ENCODE measurements at places on chromosomes 13 and 19. TPM values are rescaled to one million over a fixed set of nuclear protein-coding genes. Genes with fewer than 3 reads are reported as not detected.

- no peak overlapping the region for H3K27ac ChIP-seq
- DNase-seq = no peak
- H3K4me3 ChIP-seq = no peak overlapping the region
- no peaks in the 10 kb centered on the region for H3K27me3 ChIP-seq
Observed at GRCh38 chr13:72864142-72865011, 82.4 kb downstream of the PIBF1 start.

DNA sequence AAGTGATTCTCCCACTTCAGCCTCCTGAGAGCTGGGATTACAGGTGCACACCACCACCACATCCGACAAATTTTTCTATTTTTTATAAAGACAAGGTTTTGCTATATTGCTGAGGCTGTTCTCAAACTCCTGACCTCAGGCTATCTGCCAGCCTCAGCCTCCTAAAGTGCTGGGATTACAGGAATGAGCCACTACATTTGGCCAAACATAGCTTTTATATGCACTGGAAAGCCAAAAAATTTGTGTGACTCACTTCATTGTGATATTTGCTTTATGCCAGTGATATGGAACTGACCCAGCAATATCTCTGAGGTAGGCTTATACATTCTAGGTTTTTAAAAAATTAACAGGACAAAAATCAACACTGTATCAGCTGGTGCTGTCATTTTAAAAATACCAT, 26.8 kb upstream of the ACOD1 start:
- no peak overlapping the region for H3K4me3 ChIP-seq
- H3K27me3 ChIP-seq = peaks cover 11% of the 10 kb centered on the region
- DNase-seq = no peak
- no peaks in the 10 kb centered on the region for H3K4me1 ChIP-seq
- H3K27ac ChIP-seq = no peak overlapping the region
- H3K36me3 ChIP-seq = no peaks in the 10 kb centered on the region

GRCh38 chr19:41801792-41802211, 5.4 kb downstream of the CEACAM3 start:
- no peak overlapping the region for H3K4me3 ChIP-seq
- H3K27me3 ChIP-seq = peaks cover 8% of the 10 kb centered on the region
- DNase-seq = no peak
- no peak overlapping the region for H3K27ac ChIP-seq
- H3K4me1 ChIP-seq = peaks cover 16% of the 10 kb centered on the region
- H3K36me3 ChIP-seq = no peaks in the 10 kb centered on the region

- H3K27ac ChIP-seq = no peak overlapping the region
- no peaks in the 10 kb centered on the region for H3K4me1 ChIP-seq
- no peaks in the 10 kb centered on the region for H3K36me3 ChIP-seq
- no peaks in the 10 kb centered on the region for H3K27me3 ChIP-seq
Observed at GRCh38 chr13:35917942-35918645, 213.1 kb downstream of the DCLK1 start.

- no peak for DNase-seq
- no peaks in the 10 kb centered on the region for H3K4me1 ChIP-seq
- no peak overlapping the region for H3K27ac ChIP-seq
Observed at GRCh38 chr13:64327505-64328194, 2902.5 kb downstream of the PCDH9 start.

GRCh38 chr13:108115738-108116137, 99.6 kb downstream of the LIG4 start:
- no peak for DNase-seq
- H3K27me3 ChIP-seq = no peaks in the 10 kb centered on the region
- H3K36me3 ChIP-seq = no peaks in the 10 kb centered on the region
- H3K4me1 ChIP-seq = no peaks in the 10 kb centered on the region
- no peak overlapping the region for H3K27ac ChIP-seq
- no peak overlapping the region for H3K4me3 ChIP-seq

DNA sequence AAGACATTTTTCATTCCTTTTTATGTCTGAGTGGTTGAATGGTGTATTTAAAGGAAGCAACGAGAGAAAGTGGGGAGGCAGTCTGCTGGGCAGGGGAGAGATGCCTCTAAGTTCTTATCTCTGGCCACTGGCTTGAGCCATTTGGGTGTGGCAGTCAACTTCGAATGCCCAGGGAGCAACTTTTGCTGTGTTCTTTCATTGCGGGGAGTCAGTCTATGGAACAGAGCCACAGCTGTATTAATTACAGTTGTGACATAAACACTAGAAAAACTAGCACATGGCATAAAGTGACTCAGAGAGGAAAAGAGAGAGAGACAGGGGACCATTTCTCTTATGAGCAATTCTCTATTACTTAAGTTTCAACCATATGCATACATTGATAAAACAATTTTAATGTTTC, 40.4 kb upstream of the PDCD5 start:
- DNase-seq = no peak
- no peak overlapping the region for H3K27ac ChIP-seq
- peaks cover 2% of the 10 kb centered on the region for H3K27me3 ChIP-seq
- H3K4me1 ChIP-seq = no peaks in the 10 kb centered on the region
- no peak overlapping the region for H3K4me3 ChIP-seq
- H3K36me3 ChIP-seq = no peaks in the 10 kb centered on the region

GRCh38 chr13:111328574-111329410, 8.3 kb downstream of the TEX29 start:
- no peak for DNase-seq
- H3K27ac ChIP-seq = no peak overlapping the region
- H3K4me1 ChIP-seq = no peaks in the 10 kb centered on the region
- H3K36me3 ChIP-seq = peaks cover 7% of the 10 kb centered on the region

DNA sequence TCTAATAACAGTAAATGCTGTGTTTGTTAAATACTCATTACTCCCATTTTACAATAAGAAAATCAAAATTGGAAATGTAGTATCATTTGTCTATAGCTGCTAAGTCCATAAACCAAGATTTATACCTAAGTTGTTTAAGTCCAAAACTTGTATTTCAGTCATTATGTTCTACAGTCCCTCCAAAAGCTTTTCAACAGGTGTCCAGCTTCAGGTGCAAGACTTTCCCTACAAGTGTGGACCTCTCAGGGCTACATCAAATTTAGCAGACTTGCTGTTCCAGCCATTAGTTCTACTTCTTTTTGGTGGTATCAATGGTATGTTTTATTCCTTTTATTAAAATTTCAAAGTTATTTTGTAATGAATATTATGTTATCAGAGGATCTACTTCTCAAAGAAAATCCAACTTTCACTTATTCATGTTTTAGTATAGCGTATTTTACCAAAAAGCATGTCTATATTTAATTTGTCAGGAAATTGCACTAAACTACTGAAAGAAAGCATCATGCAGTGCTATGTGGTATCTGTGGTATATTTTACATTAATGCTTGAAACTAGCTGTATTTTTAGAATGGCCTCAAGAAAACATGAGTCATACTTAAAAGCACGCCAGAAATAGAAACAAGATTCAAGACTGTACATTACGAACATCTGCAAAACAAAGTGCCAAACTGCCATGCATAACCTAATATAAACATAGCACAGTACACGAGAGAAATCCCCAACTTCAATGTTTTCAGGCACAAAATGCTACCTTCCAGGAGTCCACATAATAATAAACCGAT, 44.5 kb downstream of the VWA8 start:
- no peak for DNase-seq
- peaks cover 15% of the 10 kb centered on the region for H3K36me3 ChIP-seq
- peak overlapping the region; percentile 97 for H3K27ac ChIP-seq

DNA sequence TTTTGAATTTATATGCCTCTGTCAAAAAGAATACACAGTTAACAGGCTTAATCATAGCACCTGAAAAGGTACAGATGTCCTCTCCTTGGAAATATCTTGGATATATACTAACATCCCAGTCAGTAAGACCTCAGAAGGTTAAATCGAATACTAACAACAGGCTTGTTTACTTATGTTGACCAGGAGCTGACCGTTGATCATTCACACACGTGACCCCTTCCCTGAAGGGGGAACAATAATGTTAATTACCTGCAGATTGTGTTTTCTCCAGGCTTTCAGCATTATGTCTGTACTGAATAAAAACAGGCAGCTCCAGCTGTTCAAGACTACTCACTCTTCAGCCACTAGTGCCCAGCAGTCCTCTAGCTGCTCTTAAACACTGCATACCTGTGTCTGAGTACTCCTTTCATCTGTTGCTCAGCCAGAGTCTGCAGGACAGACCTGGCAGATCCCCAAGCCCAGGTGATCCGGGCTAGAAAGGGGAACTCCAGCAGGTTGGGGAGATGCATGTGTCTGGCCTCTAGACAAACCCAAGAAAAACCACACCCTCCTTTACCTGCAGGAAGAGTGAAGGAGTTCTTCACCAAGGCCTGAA, 163.9 kb downstream of the RNF17 start:
- peaks cover 44% of the 10 kb centered on the region for H3K27me3 ChIP-seq
- peaks cover 3% of the 10 kb centered on the region for H3K4me1 ChIP-seq
- DNase-seq = no peak
- H3K4me3 ChIP-seq = no peak overlapping the region

GRCh38 chr13:68439817-68440216, 1209.7 kb upstream of the PCDH9 start:
- H3K27ac ChIP-seq = no peak overlapping the region
- H3K4me1 ChIP-seq = no peaks in the 10 kb centered on the region
- H3K36me3 ChIP-seq = no peaks in the 10 kb centered on the region
- H3K4me3 ChIP-seq = no peak overlapping the region
- H3K27me3 ChIP-seq = no peaks in the 10 kb centered on the region

DNA sequence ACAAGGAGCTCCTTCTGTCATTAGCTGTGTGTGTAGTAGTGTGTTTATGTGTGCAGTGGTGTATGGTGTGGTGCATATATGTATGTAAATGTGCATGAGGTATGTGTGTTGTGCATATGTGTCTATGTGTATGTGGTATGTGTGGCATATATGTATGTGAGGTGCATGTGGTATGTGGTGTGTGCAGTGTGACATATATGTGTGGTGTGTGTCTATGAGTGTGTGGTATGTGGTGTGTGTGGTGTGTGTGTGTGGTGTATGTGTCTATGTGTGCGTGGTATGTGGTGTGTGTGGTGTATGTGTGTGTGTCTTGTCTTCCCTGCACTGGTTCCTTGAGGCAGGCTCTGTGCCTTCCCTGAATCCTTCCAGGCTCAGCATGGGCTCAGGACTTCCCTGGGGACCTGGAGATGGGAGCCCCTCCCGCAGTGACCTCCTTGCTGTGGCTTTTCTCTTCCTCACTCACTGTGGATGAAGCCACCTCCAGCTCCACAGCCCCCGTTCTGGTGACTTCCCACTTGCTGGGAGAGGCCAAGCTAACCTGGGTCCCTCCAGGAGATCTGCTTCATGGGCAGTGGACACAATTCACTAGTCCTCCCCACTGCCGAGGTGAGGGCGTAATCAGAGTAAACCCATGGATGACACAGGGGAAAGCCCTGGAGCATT, 64.2 kb downstream of the CCDC70 start:
- H3K4me3 ChIP-seq = no peak overlapping the region
- DNase-seq = no peak
- H3K27ac ChIP-seq = peak overlapping the region; percentile 19
- peaks cover 1% of the 10 kb centered on the region for H3K27me3 ChIP-seq
- no peaks in the 10 kb centered on the region for H3K36me3 ChIP-seq
- peaks cover 7% of the 10 kb centered on the region for H3K4me1 ChIP-seq

- no peak overlapping the region for H3K27ac ChIP-seq
- no peak overlapping the region for H3K4me3 ChIP-seq
- no peaks in the 10 kb centered on the region for H3K4me1 ChIP-seq
- DNase-seq = no peak
- H3K36me3 ChIP-seq = no peaks in the 10 kb centered on the region
Observed at GRCh38 chr19:35789978-35790944, 14.9 kb downstream of the ARHGAP33 start.

- DNase-seq = no peak
- H3K27me3 ChIP-seq = peaks cover 13% of the 10 kb centered on the region
- H3K36me3 ChIP-seq = no peaks in the 10 kb centered on the region
- H3K27ac ChIP-seq = no peak overlapping the region
Observed at GRCh38 chr13:31352467-31352866, 152.7 kb downstream of the B3GLCT start.

DNA sequence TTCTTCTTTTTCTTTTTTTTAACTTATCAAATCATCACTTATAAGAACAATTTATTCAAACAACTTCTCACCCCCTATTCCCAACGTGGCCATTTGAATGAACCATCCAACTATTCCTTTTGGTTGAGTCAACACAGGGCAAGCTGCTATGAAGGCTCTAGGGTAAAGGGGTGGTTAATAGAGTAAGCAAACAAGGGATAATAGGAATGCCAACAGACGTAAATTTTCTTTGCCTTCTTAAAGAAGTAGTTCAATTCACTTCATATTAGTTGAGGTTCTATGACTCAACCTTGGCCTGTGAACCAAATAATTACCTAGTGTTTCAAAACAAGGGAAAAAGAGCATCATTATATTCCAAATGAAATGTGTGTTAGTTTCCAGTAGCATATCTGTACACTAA, 1383.8 kb upstream of the SLC10A2 start:
- no peak overlapping the region for H3K4me3 ChIP-seq
- H3K27me3 ChIP-seq = no peaks in the 10 kb centered on the region
- DNase-seq = no peak
- H3K36me3 ChIP-seq = no peaks in the 10 kb centered on the region

DNA sequence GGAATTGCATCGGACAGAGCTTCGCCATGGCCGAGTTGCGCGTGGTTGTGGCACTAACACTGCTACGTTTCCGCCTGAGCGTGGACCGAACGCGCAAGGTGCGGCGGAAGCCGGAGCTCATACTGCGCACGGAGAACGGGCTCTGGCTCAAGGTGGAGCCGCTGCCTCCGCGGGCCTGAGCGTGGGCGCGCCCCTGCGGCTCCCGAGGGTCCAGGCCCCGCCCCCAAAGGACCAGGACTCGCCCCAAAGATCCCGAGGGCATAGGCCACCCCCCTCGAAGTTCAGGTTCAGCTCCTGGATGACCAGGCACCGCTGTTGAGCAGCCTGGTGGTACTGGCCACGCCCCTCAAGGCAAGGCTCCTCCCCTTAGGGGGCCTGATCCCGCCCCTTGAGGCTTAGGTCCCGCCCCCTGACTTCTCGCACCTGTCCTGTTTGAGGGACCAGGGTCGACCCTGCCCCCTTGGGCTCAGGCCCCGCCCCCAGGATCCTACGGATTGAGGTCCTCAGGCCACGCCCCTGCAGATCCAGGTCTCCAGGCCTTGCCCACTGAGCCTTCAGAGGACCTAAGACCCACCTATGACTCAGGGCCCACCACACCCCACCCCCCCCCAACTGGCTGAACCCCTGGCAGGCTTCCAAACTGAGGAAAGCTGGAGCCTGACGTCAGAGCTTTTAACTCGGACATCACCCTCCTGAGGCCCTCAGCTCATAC, 43.1 kb downstream of the CYP4F22 start:
- peak overlapping the region; percentile 75 for H3K4me3 ChIP-seq
- H3K27ac ChIP-seq = peak overlapping the region; percentile 78
- H3K36me3 ChIP-seq = peaks cover 2% of the 10 kb centered on the region
- peaks cover 19% of the 10 kb centered on the region for H3K4me1 ChIP-seq
- no peaks in the 10 kb centered on the region for H3K27me3 ChIP-seq
- peak; percentile 85 for DNase-seq

HOOK2 gene
- total RNA-seq = 20.3 TPM

RFPL4A gene
- total RNA-seq = not detected

CTXN1 gene
- not detected for total RNA-seq

MBD3L2 gene
- total RNA-seq = not detected

C13orf42 gene
- not detected for total RNA-seq

PCDH20 gene
- total RNA-seq = not detected

PSG2 gene
- not detected for total RNA-seq

Measured in activated naive CD8-positive, alpha-beta T cell treated with anti-CD3 and anti-CD28 coated beads, Interleukin-2, amount 10 ng/mL, durations not matched to agents 7 days and 5 days (primary cell).